ENCODE measurements at places on chromosomes 5 and 9.

DNA sequence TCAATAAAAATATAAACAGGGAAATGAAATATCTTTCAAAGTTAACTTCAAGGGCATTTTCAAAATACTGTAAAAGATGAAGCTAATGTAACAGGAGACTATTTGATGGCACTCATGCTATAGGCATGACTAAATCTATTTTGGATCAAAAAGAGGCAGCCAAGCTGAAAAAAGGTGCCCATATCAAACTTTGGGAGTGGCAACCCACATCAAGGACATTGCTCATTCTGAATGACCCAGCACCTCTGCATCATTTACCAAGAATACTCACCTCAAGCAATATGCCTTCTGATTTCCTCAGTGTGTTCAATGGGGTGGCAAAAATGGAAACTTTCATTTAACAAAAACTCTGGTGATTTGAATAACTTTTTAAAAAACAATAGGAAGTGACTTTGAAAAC lies 853.3 kb downstream of the TLE1 start:
- no peak for DNase-seq

- no peak for DNase-seq
These were observed 35.7 kb upstream of the LHX2 start for GRCh38 chr9:123975871-123976270.

DNA sequence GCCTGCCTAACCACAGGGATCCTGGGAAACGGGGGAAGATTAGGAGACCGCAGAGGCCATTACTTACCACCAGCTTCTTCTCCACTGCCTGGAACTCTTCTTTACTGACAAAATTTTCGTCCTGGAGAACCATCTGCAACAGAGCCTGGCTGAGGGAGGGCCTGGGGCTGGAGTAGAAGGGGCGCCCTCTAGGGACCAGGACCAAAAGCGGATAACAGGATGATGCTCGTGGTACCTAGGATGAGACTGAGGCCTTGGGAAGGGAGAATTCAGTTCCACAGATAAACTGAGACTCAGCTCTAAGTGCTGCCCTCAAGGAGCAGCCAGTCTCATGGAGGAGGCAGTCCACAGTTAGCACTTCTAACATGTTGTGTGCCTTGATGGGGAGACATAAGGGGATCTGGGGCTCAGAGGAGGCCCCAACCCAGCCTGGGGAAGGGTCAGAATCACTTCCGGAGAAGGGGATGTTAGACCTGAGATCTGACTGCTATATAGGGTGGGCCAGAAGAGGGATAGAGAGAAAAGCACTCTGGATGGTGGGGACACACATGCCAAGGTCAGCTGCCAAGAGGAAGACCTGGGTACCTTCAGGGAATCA lies 1.2 kb downstream of the SPATA24 start:
- no peak for DNase-seq

DNA sequence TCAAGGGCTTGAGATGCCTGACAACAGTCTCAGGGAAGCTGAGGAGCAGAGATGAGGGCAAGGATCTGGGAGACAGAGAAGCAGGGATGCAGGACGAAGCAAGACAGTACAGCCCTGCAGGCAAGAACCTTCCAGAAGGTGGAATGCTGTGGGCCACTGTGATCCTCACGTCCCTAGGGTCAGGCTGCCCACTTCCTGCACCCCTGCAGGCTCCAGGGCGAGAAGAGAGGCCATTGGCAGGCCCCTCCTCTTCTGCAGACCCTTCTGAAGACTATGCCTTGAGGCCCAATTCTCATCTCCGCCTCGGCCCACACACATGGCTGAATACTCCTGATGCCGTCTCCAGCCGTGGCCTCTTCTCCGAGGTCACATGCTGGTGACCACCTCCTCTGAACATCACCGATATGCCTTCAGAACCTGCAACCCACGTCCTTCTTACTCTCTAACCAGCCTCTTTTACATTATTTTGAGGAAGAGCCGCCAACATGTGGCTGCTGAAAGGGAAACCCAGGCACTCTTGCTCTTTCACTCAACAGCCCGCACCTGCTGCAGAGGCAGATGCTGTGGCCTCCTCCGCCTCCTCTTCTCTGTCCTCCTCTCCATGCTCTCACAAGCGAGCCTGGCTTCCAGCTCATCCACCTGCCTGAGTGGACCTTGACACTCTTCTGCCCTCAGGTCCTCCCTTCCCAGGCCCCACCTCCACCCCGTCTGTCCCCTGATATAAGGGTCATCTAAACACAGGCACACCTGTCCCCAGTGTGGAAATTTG lies 181.5 kb downstream of the IRX2 start:
- DNase-seq = no peak

DNA sequence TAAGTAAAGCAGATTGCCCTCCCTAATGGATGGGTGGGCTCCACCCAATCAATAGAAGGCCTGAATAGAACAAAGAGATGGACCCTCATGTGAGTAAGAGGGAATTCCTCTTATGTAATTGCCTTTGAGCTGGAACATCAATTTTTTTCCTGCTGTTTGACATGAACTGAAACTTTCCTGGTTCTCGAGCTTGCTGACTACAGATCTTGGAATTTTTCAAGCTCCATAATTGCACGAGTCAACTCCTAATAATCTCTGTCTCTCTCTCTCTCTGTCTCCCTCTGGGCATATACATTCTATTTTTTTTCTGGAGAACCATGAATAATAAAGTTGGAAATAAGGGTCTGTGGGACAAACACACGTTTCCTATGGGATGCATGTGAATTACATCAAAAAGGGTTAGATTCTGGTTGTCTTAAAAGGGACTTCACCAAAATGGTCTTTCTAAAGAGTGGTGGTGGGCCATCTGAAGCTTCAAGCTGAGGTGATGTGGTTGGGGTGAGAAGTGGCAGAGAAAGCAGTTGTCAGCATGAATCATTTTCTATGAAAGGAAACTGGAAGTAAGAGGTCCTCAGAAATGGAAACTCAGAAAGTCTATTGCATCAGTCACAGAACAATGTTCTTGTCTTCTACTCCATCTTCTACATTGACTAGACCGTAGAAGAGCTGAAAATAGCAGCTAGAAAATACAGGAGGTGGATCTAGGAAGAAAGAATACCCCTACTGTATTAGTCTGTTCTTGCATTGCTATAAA lies 47.0 kb upstream of the HOMER1 start:
- no peak for DNase-seq

DNA sequence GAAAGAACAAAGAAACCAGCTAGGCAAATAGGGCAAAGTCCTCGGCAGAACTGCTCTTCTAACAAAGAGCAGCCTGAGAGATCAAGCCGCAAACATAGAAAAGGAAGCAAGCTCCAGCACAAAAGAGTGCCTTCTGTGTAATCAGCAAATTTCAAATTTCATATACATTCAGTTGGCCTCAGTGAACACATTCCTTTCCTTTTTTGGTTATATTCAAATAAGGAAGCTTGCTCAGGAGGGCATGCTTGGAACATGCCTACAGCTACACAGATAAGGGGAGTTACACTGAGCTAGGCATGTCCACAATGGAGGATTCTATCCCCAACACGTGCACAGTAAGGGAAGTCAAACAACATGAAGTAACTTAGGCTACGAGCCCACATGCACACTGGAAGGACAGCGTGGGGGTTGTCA lies 23.4 kb downstream of the IL33 start:
- no peak for DNase-seq

- no peak for DNase-seq
These were observed 141.8 kb downstream of the FAM174A start for GRCh38 chr5:100676817-100677631.

- no peak for DNase-seq
These were observed 607.6 kb downstream of the PTPRD start for GRCh38 chr9:10005206-10005605.

GRCh38 chr9:8206720-8207119 lies 407.1 kb upstream of the DMAC1 start:
- no peak for DNase-seq

DNA sequence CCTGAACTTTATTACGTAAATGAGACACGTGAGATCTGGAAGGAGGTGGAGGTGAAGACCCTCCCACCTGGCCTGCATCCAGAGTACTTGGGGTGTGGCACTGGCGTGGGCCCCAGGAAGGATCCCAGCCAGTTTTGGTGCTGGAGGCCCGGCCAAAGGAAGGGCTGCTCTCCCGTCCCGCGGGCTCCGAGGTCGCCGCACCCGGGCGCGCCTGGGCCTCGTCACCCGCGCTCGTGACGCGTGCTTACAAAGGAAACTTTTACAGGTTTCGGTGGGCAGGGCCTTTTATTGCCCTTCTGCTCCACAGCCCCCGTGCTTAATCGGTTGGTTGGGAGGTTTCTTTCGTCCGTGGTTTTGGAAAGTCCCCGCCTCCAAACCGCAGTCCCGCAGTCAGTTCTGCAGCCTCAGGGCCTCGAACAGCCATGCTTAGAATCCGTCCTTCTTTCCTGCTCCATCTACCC lies 29.2 kb downstream of the CDKN2A start:
- DNase-seq = no peak

GRCh38 chr5:58708456-58708855 lies 125.6 kb downstream of the RAB3C start:
- no peak for DNase-seq

GRCh38 chr5:79499640-79500273 lies 14.2 kb downstream of the HOMER1 start:
- no peak for DNase-seq

- no peak for DNase-seq
These were observed 116.7 kb downstream of the WNK2 start for GRCh38 chr9:93300585-93301081.

DNA sequence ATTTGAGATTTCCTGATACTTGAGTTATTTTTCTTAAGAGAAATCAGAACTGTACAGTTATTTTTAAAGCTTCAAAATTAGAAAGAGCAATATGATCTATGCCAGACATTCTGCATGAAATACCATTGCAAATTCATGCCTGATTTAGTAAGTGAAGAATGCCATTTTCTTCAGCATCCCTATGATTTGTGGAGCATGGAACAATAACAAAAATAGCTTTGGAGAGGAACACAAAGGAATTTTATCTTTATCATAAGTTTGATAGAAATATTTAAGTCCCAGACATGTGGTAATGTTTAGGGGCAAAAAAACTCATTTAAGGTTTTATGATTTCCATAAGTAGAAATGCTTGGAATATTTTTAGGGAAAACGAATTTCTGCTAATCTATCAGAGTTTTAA lies 1863.4 kb downstream of the EFNA5 start:
- no peak for DNase-seq

- no peak for DNase-seq
These were observed 90.4 kb downstream of the ZNF608 start for GRCh38 chr5:124655921-124656511.

DNA sequence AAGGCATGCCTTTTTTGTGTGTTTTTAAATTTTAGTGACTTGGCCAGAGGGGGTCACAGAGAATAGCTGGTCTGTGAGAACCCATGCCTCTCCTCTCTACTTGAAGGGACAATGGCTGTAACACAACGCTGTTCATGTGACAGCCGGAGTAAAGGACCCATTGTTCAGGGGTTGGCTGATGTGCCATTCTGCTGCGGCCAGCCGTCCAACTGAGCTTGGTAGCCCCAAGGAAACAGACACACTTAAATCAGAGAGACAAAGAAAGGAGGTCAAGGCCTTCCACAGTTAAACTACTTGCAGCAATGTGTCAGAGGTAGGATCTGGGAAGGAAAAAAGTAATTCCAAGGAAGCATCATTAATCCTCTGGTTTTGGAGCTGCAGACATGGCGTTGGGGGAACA lies 8.1 kb downstream of the MEGF10 start:
- no peak for DNase-seq

DNA sequence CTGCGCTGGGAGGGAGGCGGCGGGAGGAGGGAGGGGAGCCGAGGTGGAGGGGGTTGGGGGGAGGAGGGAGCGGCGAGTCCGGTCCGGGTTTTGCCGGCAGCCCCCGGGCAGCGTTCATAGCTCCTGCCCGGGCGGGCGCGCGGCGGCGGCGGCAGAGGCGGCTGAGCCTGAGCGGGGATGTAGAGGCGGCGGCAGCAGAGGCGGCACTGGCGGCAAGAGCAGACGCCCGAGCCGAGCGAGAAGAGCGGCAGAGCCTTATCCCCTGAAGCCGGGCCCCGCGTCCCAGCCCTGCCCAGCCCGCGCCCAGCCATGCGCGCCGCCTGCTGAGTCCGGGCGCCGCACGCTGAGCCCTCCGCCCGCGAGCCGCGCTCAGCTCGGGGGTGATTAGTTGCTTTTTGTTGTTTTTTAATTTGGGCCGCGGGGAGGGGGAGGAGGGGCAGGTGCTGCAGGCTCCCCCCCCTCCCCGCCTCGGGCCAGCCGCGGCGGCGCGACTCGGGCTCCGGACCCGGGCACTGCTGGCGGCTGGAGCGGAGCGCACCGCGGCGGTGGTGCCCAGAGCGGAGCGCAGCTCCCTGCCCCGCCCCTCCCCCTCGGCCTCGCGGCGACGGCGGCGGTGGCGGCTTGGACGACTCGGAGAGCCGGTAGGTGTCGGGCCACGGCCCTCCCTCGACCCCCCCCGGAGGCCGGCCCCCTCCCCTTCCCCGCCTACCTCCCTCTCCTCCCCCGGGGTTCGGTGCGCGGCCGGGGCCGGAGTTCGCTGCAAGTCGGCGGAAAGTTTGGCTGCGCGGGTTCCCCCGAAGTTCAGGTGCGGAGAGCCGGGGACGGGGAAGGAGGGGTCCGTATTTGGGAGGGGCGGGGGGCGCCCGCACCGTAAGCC lies at the start of gene CXXC5:
Gene CXXC5, plus strand, starts transcription at position 145 of the 877 bp plus-strand sequence. CDS start 32,175 bp downstream, outside the sequence.
- DNase-seq = no peak

DNA sequence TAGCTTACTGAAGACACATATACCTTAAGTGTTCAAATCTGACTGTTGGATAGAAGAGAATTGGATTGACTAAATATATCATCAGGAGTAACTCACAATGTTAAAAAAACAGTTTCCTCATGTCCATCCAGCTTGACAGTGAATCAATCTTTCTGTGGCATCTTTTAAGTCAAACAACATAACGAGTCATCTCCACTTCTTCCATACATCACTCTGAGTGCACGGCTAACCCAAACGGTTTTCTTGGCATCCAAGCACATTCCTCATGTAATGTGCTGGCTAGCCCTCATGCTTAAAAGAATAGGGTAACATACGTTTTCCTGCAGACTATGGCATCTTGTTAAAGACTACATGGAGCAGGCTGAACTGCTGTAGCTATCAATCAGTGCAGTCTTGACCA lies 291.5 kb upstream of the TRPC7 start:
- no peak for DNase-seq

- no peak for DNase-seq
These were observed 130.8 kb upstream of the STC2 start for GRCh38 chr5:173458828-173459609.

- DNase-seq = no peak
These were observed 25.9 kb upstream of the SELENOP start for GRCh38 chr5:42837601-42838000.

DNA sequence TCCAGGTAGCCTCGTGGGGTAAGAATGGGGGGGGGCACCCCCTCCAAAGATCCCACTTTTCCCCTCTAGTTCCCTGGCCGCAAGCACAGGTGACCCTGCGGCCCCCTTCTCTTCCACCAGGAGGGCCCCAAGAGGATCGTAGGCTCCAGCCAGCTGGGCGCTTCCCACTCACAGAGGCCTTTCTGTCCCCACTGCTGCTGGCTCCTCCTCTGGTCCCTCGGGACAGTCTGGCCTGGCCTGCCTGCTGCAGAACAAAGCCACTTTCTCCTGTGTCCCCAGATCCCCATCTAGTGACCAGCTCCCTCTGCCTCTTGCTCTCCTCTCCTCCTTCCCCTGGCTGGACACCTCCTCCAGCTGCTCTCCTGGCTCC lies 534 bp upstream of the SAPCD2 start:
- no peak for DNase-seq

- no peak for DNase-seq
These were observed 45.4 kb upstream of the RANBP3L start for GRCh38 chr5:36346896-36347690.
